Posterior vena cava (tissue), 2 donors: ENCODE measurements at places on chromosomes 16 and 17. TPM values are rescaled to one million over a fixed set of nuclear protein-coding genes. Genes with fewer than 3 reads are reported as not detected.

The ALOX12B gene
- not detected for total RNA-seq

The CAMKK1 gene
- 7.1 TPM for total RNA-seq

The ARHGAP44 gene
- 4.2 TPM for total RNA-seq

The MYH11 gene
- total RNA-seq: 1,932 TPM

The CDH8 gene
- total RNA-seq: 1.3 TPM

The FBXO31 gene
- total RNA-seq: 50.4 TPM

The SRL gene
- 4.1 TPM for total RNA-seq

The LRRC3C gene
- total RNA-seq: not detected

- no peak for DNase-seq
Measured at GRCh38 chr16:75341564-75342307, 90.3 kb upstream of the BCAR1 start.

GRCh38 chr17:56863974-56864373 lies 30.0 kb downstream of the DGKE start:
- no peak for DNase-seq

- DNase-seq: peak; percentile 62
Measured at GRCh38 chr17:5120036-5120435, 4.2 kb downstream of the USP6 start.

DNA sequence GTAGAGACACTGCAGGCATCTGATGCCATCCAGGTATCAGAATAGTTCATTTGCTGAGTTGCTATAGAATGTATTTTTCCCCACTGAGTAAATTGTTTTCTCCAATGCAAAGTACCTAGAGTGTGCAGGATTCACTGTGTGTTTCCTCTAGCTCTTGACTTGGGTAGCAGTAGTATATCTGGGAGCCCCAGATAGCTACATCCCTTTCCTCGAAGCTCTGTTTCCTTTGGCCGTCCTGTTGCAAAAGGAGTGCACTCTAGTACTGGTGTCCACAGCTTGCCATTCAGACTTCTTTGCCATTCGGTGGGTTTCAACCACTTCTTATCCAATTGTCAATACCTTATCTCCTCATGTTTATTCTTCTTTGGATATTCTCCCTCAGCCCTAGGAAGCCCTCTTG lies 12.8 kb downstream of the ABCA8 start:
- no peak for DNase-seq

GRCh38 chr16:58269526-58269925 lies 25.3 kb downstream of the PRSS54 start:
- no peak for DNase-seq

- no peak for DNase-seq
Measured at GRCh38 chr17:82098939-82099763, 1.1 kb upstream of the FASN start.

DNA sequence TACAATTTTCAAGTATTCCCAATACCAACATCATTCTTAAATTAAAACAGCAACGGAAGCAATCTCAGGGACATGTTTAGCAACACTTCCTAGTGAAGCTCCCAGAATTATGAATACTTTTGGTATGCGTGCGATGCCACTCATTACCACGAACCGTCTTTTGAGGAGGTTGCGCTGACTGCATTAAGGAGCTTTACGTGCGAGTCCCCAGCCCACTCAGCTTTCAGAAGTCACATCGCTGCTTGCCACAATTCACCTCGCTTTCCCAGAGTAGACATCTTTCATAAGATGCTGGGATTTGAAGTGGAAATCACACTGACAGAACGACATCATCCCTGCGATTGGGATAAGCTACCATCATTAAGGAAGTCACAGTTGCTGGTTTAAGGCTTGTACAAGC lies 441.6 kb upstream of the HSBP1 start:
- no peak for DNase-seq

- no peak for DNase-seq
Measured at GRCh38 chr17:78409191-78409928, 30.9 kb downstream of the PGS1 start.

DNA sequence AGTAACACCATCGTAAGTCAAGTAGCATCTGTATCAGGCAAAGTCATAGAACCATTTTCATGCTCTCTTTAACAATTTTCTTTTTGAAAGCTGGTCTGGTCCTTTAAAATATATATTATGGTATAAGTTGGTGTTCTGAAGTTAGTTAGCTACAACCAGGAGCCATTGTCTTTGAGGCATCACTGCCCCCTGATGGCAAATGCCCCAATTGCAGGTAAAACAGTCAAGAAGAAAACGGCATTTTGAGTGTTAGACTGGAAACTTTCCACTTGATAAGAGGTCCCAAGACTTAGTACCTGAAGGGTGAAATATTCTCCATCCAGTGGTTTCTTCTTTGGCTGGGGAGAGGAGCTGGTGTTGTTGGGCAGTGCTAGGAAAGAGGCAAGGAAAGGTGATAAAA lies 14.1 kb downstream of the TP53 start:
- DNase-seq: no peak

DNA sequence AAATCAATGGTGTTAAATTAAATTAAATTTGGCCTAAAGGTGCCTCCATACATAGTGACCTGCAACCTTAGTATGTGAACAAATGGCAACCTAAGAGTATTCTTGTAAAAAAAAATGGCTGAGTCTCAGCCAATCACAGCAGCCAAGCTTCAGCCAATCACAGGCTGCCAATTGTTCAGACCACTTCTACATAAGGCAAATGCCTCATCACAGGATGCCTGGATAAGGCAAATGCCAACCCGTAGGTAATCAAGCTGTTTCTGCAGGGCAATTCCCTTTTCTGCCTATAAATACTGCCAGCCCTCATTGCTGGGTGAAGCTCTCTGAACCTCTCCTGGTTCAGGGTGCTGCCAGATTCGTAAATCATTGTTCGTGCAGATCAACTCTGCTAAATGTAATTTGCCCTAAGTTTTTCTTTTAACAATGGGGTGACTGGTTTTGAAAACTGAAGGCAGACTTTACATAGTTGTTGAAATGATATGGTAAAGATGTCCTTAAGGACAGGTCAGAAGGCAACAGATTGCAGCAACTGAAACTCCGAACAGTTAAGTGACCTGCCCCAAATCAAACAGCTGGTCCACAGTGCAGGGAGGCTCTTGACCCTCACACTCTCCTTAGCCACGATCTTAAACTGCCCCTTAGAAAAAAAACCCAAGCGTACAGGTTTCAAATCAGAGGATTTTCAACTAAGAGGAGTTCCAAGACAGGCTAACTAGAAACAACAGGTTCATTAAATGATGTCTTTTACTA lies 50.3 kb downstream of the N4BP1 start:
- DNase-seq: no peak
